Activated CD4-positive, alpha-beta T cell treated with anti-CD3 and anti-CD28 coated beads for 36 hours (primary cell): ENCODE measurements at places on chromosomes 6 and 20.

DNA sequence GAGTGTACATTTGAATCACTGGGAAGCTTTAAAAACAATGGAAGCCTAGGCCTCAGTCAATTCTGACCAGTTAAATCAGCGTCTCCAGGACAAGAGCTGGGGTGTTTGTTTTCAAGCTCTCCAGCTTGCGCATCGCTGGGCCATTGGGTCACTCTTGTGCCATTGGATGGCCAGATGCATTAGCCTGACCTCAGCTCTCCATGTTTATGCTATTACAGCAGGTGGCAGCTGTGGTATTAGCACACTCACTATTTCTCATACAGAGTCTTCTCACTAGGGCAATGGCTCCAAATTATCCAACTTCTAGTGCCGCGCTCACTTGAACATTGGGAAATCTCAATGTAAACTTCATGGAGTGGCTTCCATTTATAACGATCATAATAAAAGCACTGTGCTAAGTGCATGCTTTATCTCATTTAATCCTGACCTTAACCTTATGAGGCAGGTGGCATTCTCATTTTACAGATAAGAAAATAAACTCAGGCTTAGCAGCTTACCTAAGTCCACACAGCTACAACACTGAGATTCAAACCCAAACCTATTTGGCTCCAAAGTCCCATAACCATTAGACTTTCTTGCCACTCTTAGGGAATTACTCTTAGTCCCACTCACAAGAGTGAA lies 108.8 kb downstream of the PPP1R14C start:
- no peak overlapping the region for H3K27ac ChIP-seq
- peaks cover 26% of the 10 kb centered on the region for H3K4me1 ChIP-seq
- H3K27me3 ChIP-seq = peaks cover 44% of the 10 kb centered on the region

GRCh38 chr20:49594143-49594930 lies 26.4 kb upstream of the PTGIS start:
- H3K27me3 ChIP-seq = peaks cover 3% of the 10 kb centered on the region
- peak; percentile 87 for DNase-seq
- peaks cover 77% of the 10 kb centered on the region for H3K4me1 ChIP-seq
- peaks cover 16% of the 10 kb centered on the region for H3K36me3 ChIP-seq
- H3K27ac ChIP-seq = peak overlapping the region; percentile 96

- H3K4me3 ChIP-seq = peak overlapping the region; percentile 95
- peak overlapping the region; percentile 93 for H3K27ac ChIP-seq
- peaks cover 43% of the 10 kb centered on the region for H3K4me1 ChIP-seq
- no peak for DNase-seq
- no peaks in the 10 kb centered on the region for H3K27me3 ChIP-seq
These were observed 303 bp downstream of the MBOAT1 start for GRCh38 chr6:20211941-20212391.

- no peak overlapping the region for H3K27ac ChIP-seq
- no peaks in the 10 kb centered on the region for H3K36me3 ChIP-seq
- H3K4me1 ChIP-seq = no peaks in the 10 kb centered on the region
- H3K4me3 ChIP-seq = no peak overlapping the region
- no peaks in the 10 kb centered on the region for H3K27me3 ChIP-seq
These were observed 618.6 kb upstream of the FLRT3 start for GRCh38 chr20:14956026-14956425.

- peaks cover 27% of the 10 kb centered on the region for H3K36me3 ChIP-seq
- H3K4me3 ChIP-seq = no peak overlapping the region
- DNase-seq = no peak
- no peak overlapping the region for H3K27ac ChIP-seq
- H3K27me3 ChIP-seq = no peaks in the 10 kb centered on the region
- peaks cover 40% of the 10 kb centered on the region for H3K4me1 ChIP-seq
These were observed 29.7 kb downstream of the ZMYND8 start for GRCh38 chr20:47326658-47327268.

GRCh38 chr20:12965212-12965869 lies 43.4 kb upstream of the SPTLC3 start:
- no peak overlapping the region for H3K27ac ChIP-seq
- no peaks in the 10 kb centered on the region for H3K27me3 ChIP-seq
- peak; percentile 21 for DNase-seq
- no peak overlapping the region for H3K4me3 ChIP-seq
- no peaks in the 10 kb centered on the region for H3K36me3 ChIP-seq

- no peaks in the 10 kb centered on the region for H3K4me1 ChIP-seq
- H3K27ac ChIP-seq = no peak overlapping the region
- no peak overlapping the region for H3K4me3 ChIP-seq
These were observed 46.5 kb downstream of the KCNQ2 start for GRCh38 chr20:63425846-63426485.

- peaks cover 16% of the 10 kb centered on the region for H3K4me1 ChIP-seq
- H3K4me3 ChIP-seq = no peak overlapping the region
- H3K27me3 ChIP-seq = peaks cover 5% of the 10 kb centered on the region
- H3K27ac ChIP-seq = no peak overlapping the region
- no peak for DNase-seq
These were observed 56.1 kb downstream of the ADGRG6 start for GRCh38 chr6:142357879-142358278.

DNA sequence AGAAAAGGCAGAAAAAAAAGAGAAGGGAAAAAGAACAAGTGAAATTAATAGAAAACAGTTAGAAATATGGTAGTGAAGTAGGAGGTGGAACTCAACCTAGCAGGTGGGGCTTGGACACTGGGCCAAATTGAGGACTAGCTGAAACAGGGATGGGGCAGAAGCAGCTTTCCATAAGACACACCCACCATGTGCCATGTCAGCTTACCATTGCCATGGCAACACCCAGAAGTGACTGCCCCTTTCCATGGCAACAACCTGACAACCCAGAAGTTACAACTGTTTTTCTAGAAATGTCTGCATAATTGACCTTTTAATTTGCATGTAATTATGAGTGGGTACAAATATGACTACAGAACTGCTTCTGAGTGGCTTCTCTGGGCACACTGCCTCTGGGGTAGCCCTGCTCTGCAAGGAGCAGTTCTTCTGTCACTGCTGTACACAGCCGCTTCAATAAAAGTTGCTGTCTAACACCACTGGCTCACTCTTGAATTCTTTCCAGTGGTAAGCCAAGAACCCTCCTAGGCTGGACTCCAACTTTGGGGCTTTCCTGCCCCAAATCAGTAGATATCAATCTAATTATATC lies 35.9 kb upstream of the SLC24A3 start:
- no peak for DNase-seq
- no peaks in the 10 kb centered on the region for H3K4me1 ChIP-seq
- no peaks in the 10 kb centered on the region for H3K36me3 ChIP-seq

GRCh38 chr6:13235339-13235738 lies 93.0 kb downstream of the TBC1D7 start:
- H3K27me3 ChIP-seq = no peaks in the 10 kb centered on the region
- H3K4me1 ChIP-seq = no peaks in the 10 kb centered on the region
- H3K4me3 ChIP-seq = no peak overlapping the region
- no peak overlapping the region for H3K27ac ChIP-seq
- DNase-seq = no peak
